Activated CD4-positive, CD25-positive, alpha-beta regulatory T cell treated with anti-CD3 and anti-CD28 coated beads, Interleukin-2, amount 50 U/mL, for 72 hours (primary cell): ENCODE measurements at places on chromosomes 12 and 14.

DNA sequence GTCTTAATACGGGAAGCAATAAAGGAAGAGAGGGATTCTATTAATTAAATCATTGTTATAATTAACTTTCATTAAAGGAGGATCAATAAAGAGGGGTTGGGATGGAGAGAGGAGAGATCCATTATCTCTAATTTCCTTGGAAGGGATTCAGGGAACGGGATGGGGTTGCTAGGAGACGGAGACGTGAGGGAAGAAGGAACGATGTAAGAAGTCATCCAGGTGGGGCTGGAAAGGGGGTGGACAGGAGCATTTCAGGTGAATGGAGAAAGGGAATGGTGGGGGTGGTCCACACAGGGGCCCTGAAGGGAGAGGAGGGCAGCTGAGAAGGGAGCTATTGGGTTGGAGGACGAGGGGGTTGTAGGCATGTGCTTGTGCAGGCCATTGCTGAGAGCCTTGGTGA is 17.2 kb downstream of the CALCOCO1 start:
- DNase-seq: no peak

DNA sequence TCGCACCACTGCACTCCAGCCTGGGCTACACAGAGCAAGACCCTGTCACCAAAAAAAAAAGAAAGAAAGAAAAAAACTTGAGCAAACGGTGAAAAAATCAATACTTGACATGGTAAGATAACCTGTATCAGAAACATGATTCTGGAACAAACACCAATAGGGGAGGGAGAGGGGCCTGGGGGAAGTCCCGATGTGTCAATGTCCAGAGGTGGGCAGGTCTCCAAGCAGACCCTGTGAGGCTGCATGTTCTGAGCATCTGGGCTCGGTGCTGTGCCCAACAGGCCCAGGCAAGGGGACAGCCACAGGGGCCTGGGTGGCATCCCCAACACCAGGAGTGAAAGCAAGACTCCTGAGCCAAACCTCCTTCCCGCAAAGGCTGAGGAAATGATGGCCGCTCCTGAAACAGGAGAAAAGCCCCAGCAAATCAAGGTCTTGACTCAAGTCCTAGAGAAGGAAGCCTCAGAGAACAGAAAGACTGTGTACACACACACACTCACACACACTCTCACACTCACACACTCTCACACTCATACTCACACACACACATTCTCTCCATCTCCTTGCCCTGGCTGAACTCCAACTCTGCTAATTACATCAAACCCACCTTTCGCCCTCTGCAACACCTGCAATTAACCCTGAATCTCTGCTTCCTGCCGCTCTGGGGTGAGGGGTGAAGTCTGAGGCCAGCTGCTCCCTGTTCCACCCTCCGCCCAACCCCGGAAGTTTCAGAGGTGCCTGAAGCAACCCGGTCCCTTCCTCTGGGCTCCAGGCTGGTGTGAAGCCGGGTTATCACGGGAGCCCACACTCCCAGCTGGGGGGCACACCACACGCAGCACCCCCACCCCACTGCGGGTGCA is 20.4 kb downstream of the CCDC88C start:
- DNase-seq: no peak

DNA sequence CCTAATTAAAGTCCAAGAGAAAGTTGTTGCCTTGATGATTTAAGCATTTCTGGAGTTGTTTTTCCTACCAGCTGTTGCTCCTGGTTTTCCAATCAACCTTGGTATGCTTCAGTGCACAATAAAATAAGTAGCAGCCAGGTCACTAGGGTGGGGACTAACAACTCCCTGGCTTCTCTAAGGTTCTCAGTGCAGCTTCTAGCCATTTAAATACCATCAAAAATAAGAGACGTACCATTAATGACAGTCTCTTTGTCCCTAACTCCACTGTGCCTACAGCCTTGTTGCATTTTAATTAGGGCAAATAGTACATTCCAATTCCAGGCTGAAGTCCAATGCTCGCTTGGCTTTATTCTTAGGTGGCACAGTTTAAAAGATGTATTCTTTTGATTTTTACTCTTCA is 11.8 kb downstream of the STON2 start:
- DNase-seq: no peak

GRCh38 chr12:55777856-55778255 is 34.9 kb downstream of the GDF11 start:
- no peak for DNase-seq

GRCh38 chr12:47785887-47786661 is 13.0 kb downstream of the SLC48A1 start:
- DNase-seq: no peak

GRCh38 chr14:65872536-65872935 is 460.0 kb downstream of the FUT8 start:
- no peak for DNase-seq

DNA sequence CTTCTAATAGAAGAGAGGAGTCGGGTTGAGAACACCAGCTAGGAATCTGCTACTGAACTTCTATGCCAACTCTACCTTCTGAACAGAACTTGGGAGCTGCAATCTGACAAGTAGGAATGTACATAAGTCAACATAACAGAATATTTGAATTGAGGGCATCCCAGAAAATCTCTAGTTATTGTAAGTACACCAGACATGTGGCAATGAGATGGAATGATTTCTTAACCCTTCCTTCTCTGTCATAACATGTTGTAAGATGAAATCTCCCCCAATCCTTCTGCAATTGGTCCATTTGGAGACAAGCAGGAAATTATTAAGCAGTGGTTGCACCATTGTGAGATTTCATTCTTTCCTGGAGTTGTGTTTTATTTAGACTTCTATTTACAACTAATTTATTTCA is 68.7 kb upstream of the TMPO start:
- no peak for DNase-seq

DNA sequence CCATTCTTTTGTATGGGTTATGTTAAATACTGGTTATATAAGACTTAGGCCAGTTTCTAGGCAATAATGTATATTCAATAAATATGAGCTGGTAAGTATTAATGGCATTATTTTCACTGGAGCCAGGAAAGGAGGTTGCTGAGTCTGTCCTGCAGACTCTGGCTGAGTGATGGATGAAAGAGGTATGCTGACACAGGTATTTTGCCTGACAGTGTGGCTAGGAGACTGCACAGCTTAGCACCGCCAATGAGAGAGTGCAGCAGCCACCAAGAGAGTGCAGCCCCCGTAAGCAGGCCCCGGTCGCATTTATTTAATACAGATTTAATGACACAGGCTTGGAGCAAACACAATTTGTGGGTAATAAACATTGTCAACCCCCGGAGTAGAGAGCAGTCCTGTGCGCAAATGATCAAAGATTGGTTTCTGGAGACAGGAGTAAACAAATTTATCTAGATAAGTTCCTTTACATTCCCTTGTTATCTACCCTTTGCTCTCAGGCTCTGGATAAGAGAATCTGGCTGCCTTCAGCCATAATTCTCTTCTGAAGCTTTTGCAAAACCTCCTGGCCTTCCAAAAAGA is 37.4 kb downstream of the TMTC3 start:
- DNase-seq: no peak

GRCh38 chr12:46935271-46935847 is 109.6 kb upstream of the SLC38A4 start:
- DNase-seq: no peak

DNA sequence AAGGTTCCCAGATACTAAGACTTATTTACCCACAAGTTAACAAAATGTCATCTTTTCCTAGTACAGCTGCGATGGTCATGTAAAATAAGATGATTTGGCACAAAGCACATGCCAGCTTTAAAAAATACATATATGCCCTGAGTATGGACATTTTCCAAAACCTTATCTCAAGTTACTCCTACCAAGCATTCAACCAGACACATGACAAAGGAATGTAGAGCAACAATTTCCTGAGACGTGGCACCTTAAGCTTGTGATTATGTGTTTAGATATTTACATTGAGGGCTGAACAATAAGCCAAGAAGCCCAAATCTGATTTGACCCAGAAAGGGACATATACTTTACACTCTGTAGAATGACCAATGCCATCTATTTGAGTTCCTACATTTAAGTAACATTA is 24.5 kb upstream of the OVCH1 start:
- DNase-seq: no peak

GRCh38 chr12:89874146-89874545 is 165.5 kb upstream of the ATP2B1 start:
- no peak for DNase-seq

- DNase-seq: no peak
Measured at GRCh38 chr12:4849115-4849541, 60.6 kb upstream of the KCNA1 start.

DNA sequence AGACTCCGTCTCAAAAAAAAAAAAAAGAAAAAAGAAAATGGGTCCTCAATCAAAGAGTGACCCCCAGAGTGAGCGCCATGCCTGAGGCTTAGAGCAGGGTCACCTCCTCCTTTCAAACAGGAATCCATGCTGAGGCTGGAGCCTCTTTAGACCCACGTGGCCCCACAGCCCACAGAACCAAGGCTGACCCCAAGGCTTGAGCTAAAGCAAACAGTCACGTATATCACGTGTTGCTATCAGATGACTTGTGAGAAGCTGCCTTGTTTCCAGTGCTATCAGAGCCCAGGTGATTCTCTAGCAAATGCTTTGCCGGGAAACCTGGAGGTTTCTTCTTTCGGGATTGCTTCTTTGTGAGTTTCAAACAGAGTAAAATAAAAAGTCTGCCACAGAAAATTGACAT is 31.7 kb upstream of the DYNC1H1 start:
- DNase-seq: no peak

DNA sequence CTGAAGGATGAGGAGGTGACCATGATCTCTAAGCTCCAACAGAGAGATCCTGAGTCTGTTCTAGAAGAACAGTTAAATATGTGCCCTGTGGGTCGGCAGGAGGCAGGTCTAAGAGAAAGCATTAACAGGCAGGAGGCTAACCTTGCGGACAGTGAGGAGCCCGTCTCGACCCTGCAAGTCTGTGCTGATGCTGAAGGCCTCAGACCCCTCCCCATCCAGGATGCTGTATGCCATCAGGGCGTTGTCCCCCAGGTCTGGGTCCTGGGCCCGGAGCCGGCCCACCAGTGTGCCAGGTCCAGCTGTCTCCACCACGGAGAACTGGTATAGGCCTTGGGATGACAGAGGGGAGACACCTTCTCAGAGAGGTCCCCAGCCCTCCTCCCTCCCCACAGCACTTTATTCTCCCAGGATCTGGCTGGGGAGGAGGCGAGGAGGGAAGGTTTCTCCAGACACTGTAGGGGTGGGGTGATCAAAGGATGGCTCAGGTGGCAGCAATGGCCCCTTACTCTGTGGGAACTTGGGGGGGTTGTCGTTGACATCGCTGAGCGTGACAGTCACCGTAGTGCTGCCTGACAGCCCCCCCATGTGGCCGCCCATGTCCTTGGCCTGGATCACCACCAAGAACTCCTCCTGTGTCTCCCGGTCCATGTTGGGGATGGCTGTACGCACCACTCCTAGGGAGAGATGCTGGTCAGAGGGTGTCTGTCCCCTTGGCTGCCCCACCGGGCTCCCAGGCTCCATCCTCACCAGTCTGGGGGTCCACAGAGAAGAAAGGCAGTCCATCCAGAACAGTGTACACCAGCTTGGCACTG is 3.1 kb downstream of the CDH24 start:
- no peak for DNase-seq

DNA sequence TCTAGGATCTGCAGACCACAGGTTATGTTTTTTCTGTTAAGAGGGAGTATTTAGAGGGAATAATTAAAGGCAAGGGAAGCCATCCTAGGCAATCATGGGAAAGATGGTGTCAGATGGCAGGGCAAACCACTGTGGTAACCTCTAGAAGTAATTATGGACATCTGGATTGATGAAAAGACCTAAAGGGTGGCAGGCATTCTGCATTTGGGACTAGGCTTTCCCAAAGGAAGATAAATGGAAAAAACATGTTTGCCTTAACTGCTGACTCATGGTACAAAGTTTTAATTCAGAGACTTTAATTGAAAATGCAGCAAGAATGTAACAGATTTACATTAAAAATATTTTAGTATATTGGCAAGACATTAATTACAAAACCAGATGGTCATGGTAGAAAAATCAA is 88.1 kb downstream of the TMEM30B start:
- no peak for DNase-seq

DNA sequence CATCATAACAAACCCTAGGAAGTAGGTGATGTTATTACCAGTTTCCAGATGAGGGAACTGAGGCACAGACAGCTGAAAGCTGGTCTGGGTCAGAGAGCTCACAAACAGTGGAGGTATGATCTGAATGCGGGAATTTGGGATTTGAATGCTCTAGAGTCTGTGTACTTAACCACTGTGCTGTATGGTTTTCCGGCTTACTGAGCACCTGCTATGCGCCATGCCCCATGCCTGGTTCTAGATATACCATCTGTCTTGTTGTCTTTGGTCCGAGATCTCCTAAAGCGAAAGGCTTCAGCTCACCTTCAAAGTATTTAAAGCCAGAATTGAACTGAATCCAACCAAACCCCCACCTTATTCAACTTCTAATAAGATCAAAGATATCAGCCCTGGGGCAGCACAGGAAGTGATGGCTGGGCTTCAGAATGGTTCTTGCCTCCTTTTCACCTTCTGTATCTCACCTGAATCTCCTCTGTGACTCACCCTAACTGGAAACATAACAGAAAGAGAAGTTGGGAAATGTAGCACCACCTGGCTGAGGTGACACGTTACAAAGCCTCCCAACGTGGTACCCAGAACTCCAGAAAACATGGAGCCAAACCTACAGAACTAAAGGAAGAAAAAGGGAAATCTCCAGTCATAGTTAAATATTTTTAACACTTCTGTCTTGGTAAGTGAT is 54.3 kb downstream of the PRMT8 start:
- no peak for DNase-seq

GRCh38 chr14:38079886-38080285 is 127.8 kb upstream of the SSTR1 start:
- no peak for DNase-seq

GRCh38 chr12:25979563-25979962 is 21.1 kb downstream of the RASSF8 start:
- DNase-seq: no peak

- DNase-seq: no peak
Measured at GRCh38 chr12:57630891-57631433, 2.0 kb downstream of the B4GALNT1 start.

GRCh38 chr12:117450209-117450608 is 88.8 kb upstream of the NOS1 start:
- DNase-seq: no peak

DNA sequence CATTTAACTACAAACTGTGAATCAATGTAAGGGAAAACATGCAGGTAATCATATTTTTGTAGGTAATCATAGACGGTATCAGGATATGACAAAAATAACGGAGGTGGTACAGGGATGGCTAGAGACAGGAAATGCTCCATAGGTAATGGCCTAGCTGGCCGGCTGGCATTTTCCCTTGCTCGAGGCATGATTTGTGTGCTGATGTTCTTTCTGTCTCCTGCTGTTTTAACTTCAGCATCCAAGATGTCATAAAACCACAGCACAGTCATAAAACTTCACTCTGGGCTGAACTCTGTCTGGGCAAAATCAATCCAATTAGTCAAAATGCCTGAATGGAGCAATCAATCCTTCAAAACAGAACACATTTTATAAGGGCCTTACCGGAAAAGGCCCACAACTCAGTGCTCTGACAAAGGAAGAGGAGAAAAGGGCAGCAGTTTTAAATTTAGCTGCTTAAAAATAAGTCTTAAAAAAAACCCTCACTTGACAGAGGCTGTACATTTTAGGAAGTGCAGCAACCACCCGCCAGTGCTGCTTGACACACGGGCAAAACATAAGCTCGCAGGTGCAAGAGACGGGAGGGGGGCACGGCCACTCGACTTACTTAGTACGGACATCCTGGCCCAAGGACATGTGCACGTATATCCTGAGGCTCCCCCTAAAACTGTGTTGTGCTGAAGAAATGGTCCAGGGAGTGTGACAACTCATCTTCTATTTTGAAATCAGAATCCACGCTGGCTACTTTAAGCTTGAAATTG is 40.5 kb upstream of the GPR68 start:
- no peak for DNase-seq
